ENCODE measurements at places on chromosomes 16 and 17.

- no peak for DNase-seq
Observed at GRCh38 chr17:74386386-74386785, 19.1 kb downstream of the GPR142 start.

DNA sequence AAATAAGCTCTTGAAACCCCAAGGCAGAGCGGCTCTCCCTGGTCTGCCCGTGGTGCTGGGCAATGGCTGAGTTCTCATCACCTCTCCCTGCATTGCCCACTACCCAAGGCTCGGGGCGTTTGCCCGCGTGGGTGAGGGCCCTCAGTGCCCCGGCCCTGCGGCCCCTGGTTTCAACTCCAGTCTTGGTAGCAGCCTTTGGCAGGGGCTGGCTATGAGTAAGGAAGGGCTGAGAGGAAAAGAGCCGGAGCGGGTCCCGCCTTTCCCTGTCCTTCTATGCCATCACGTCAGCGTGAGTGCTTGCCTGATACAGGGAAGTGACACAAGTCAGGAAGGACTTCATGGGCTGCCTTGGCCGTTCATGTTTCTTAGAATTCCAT lies 71.7 kb upstream of the CBX4 start:
- DNase-seq = no peak

GRCh38 chr17:79331492-79331891 lies 256.9 kb downstream of the ENGASE start:
- no peak for DNase-seq

- DNase-seq = no peak
Observed at GRCh38 chr16:23687034-23687808, 8.5 kb downstream of the PLK1 start.

- DNase-seq = no peak
Observed at GRCh38 chr16:88667461-88667860, 4.6 kb upstream of the MVD start.

- no peak for DNase-seq
Observed at GRCh38 chr16:53952215-53953208, 248.6 kb downstream of the FTO start.

GRCh38 chr17:28956112-28956511 lies 4.8 kb upstream of the PHF12 start:
- no peak for DNase-seq
